ENCODE measurements at places on chromosomes 2 and 18. TPM values are rescaled to one million over a fixed set of nuclear protein-coding genes. Genes with fewer than 3 reads are reported as not detected.

DNA sequence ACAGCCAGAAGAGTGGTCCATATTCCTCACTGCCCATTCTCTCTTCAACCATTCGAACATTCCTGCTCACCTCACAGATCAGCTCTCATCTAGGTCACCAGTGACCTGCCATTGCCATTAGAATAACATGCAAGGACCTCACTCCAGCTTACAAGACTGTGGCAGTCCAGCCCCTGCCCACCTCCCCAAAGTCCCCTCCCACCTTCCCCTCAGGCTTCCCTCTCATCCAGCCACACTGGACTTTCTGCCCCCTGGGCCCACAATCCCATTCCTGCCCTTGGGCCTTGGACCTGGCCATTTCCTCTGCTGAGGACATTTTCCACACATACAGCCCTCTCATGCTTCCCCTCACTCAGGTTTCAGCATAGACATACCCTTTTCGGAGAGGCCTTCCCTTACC is 5.2 kb upstream of the TMEM177 start:
- DNase-seq: peak; percentile 68

- DNase-seq: peak; percentile 86
Observed at GRCh38 chr2:36356298-36356989, 866 bp downstream of the CRIM1 start.

CHST10 gene
- 17.3 TPM for total RNA-seq

- no peak for DNase-seq
Observed at GRCh38 chr18:58997811-58998337, 133.2 kb downstream of the ZNF532 start.

DNA sequence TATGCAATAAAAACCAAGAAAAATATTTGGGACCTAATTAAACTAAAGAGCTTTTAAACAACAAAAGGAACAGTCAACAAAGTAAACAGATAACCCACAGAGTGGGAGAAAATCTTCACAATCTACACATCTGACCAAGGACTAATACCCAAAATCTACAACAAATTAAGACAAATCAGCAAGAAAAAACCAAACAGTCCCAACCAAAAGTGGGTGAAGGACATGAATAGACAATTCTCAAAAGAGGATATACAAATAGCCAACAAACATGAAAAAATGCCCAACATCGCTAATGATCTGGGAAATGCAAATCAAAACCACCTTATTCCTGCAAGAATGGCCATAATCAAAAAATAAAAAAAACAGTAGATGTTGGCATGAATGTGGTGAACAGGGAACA is 250.1 kb downstream of the C1D start:
- DNase-seq: no peak

CDKL4 gene
- 0.83 TPM for total RNA-seq

- DNase-seq: no peak
Observed at GRCh38 chr18:8717011-8717770, 11.8 kb downstream of the MTCL1 start.

- DNase-seq: no peak
Observed at GRCh38 chr2:213806125-213806726, 522.0 kb downstream of the SPAG16 start.

- DNase-seq: no peak
Observed at GRCh38 chr2:232476791-232477190, 10.8 kb downstream of the ECEL1 start.

DNA sequence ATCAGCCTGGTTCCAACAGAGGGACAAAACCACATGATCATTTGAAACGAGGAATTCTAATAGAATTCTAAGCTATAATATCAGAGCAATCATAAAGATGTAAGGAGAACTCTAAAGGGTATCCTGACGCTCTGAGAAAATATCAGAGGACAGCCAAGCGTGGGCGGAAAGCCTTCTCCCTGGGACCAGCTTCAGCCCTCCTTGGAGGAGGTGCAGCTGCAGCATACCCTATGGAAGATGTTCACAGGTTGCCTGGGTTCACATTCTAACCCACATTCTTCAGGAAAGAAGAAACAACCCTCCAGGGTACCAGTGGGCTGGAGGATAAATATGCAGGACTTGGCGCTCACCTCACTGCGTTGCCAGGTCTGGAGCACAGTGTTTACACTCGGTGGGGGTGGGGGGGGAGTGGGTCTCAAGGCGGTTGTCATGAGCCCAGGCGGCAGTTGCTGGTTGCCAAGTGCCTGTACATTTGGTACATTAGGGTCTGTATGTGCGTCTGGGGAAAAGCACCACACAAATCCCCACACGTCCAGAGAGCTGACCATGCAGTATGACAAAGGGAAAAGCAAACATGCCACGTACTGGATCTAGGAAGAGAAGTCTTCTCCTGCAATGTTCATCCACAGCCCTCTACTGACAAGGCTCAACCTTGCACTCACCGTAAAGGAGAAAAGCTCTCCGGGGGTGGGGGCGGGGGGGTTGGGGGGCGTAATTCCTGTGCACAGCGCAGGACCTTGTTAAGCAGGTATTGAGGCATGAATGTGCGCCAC is 80.5 kb downstream of the CDH19 start:
- no peak for DNase-seq

DNA sequence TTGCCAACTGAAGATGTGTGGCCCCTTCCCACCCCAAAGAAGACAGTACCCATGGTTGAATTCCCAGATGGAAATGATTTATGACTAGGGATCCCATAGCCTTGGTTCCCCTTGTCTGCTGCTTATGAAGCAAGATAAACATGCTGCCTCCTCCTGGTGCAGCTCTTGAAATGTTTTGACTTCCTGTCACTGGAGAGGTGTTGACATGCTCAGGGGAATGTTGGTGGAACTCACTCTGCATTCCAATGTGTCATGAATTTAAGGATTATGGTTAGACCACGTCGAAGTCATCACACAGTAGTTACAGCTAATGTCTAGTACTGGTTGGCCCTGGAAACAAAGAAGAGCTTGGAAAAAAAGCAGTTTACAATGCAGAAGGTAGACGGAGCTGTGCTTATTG is 69.0 kb upstream of the FAM110C start:
- no peak for DNase-seq

DNA sequence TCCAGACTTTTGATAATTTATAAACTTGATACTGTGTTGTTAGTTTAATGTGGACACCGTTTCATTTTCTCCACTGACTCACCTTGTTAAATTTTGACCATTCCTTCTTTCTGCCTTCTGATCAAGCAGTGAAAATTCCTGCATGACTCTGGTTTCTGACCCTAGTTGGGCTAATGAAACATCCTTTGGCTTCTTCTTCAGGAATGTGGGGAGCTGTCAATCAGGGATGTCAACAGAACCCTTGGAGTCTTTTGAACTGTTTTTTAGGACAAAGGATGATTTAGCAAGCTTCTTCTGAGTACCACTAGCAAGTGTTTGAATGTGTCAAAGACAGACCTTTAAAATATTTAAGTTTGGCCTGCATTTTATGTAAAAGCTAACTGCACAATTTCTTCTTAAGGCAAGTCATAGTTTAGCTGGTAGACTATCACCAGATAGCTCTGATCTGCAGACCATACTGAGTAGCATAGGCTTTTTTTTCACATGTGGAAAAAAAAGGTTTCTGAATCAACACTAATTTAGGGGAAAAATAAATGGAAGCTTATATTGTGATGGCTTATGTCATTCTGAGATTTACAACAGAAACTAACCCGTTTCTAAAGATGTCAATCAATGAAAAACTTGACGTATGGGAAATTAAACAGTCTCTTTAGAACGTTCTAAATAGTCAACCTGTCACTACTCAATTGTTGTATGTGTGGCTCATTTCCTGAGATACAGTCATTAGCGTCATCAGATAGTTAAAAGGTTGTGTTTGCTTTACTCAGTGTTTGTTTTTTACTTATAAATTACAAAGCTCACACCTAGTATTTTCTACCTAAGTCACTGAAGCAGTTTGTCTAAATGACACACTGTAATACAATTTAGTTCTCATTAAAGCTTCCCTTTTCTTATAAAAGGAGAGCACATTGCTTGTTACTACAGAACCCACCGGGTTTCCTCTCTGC is 311.4 kb downstream of the PTPRM start:
- no peak for DNase-seq

DNA sequence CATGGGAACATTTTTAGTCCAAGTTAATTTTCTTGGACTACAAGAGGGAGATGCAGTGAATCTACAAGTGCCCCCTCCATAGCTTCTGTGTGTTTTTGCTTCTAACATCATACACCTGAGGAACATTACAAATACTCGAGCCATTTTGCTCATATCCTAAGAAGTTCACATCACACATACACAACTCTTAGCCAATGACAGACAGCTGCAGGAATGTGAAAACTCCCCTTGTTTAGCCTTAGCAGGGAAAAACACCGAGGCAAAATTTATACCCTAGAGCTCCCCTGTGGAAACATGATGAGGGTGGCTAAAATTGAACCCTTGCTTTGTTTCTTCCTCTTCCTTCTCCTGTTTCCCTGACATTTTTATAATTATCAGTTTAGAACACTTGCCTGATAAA is 928.3 kb upstream of the NRXN1 start:
- DNase-seq: no peak

GRCh38 chr2:214377286-214377624 is 33.6 kb upstream of the VWC2L start:
- no peak for DNase-seq

DNA sequence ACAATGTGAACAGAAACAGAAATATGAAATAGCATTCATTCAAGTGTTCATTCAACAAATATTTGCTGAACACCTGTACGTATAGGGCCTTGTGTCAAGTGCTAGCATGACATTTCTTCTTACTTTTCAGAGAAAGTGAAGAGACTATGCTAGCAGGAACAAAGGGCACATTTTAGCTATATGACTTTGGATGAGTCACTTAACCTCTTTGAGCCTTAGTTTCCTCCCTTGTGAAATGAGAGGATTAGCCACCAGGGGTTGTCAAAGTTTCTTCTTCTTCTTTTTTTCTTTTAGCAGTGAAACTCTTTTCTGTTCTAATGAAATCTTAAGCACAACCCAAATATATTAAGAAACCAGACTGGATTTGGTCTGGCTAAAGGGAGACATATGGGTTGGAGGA is 53.1 kb downstream of the FIGN start:
- no peak for DNase-seq

GRCh38 chr2:110994250-110994961 is 126.3 kb upstream of the BCL2L11 start:
- DNase-seq: no peak

- DNase-seq: no peak
Observed at GRCh38 chr2:168566974-168567665, 111.0 kb downstream of the CERS6 start.

ADD2 gene
- not detected for total RNA-seq

DNA sequence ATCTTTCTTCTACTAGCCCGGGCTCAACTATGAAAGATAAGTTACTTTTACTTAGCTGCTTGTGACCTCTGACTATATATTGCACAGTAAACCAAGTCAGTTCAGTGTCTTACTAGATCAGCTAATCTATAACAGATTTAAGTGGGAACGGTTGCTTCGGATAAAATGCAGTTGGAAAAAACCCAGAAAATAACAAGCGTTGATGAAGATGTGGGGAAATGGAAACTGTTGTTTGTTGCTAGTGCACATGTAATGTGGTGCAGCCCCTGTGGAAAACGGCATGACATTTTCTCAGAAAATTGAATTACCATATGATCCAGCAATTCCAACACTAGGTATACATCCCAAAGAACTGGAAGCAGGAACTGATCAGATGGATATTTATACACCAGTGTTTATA is 248.5 kb downstream of the PRKCE start:
- DNase-seq: no peak

DCDC2C gene
- total RNA-seq: not detected

DNA sequence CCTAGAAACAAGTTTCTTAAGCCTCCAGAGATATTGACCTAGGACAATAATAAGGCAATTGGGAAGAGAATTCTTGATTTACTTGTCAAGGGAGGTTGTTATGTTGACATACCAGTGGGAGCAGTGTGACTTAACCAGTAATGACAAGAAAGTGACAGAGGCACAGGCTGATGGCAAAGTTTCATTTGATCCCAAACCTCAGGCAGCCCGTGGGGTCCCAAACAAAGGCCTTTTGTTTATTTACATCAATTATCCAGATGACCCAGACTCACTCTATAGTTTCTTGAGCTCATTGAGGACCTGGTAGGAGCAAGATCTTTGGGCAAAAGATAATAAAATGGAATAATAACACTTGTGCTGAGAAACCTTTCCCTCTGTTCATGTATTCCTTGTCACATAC is 336.8 kb downstream of the ARL6IP6 start:
- DNase-seq: no peak

GRCh38 chr2:219513787-219514186 is 495 bp upstream of the ASIC4 start:
- no peak for DNase-seq

REG3G gene
- total RNA-seq: not detected

GRCh38 chr18:35489913-35490490 is 7.8 kb downstream of the INO80C start:
- DNase-seq: no peak

GRCh38 chr2:21571686-21572085 is 447.9 kb downstream of the TDRD15 start:
- DNase-seq: no peak

GRCh38 chr2:230961091-230961491 is 34.8 kb upstream of the SPATA3 start:
- DNase-seq: no peak

RSAD2 gene
- not detected for total RNA-seq

GRCh38 chr2:88659538-88659915 is 31.9 kb upstream of the RPIA start:
- DNase-seq: no peak

DNA sequence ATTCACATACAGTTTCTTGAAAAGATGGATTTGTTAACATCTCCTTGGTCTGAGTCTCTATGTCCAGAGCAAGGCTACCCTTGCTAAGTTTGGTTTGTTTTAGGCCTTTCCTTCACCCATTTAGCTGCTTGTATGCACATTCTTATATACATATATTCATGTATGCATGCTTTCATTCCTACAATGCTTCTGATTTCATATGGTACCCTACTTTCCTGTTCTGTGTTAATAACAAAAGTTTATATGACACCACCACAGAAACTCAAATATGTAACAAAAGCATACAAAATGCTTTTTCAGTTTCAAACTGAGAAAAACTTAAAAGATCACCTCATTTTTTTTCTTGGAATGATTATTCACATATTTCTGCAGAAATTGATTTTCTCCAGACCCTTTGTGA is 39.4 kb downstream of the OSGEPL1 start:
- no peak for DNase-seq

DNA sequence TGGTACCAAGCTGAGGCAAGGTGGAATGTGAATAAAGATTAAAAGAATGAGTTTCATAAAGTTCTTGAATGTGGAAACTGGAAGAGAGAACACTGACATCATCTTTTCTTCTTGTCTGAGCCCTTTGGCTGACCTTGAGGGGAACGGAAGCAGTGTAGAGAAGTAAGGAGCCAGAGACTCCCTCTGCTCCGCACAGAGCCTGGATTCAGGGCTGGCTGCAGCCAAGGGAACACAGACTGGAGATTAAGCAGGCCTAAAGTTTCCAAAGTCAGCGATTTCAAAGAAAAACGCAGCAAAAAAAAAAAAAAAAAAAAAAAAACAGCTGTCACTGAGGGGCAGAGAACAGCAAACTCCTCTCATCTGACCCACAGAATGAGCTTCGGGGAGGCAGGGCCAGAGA is 19.3 kb upstream of the ALK start:
- no peak for DNase-seq

PRSS56 gene
- not detected for total RNA-seq

Measured in osteocyte (in vitro differentiated cells).